ENCODE measurements at places on chromosomes 6 and 20.

DNA sequence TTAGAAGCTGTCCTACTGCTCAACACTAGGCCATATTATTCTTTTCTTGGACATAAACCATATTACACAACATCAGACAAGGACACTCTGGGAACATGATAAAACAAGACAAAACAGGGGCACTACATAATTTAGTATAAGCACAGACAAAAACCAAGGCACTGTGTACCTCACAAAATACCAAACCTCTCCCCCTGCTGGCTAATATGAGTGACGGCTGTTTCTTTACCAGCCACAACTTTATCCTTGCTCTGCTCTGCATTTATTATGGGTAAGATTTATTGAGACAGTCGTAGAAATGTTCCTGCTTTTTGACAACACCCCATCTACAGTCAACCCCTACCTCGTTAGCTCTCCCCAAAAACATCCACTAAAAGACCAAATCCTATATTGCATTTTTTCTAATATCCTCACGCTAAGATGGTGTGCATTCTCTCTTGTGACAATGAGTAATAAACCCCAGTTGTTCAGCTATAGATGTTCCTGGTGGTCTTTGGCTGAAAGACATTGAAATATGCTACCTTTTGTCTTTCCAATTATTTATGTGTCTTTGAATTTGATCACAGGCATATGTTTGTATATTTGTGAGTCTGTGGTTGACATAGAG lies 23.8 kb upstream of the POLR1H start:
- DNase-seq: no peak

DNA sequence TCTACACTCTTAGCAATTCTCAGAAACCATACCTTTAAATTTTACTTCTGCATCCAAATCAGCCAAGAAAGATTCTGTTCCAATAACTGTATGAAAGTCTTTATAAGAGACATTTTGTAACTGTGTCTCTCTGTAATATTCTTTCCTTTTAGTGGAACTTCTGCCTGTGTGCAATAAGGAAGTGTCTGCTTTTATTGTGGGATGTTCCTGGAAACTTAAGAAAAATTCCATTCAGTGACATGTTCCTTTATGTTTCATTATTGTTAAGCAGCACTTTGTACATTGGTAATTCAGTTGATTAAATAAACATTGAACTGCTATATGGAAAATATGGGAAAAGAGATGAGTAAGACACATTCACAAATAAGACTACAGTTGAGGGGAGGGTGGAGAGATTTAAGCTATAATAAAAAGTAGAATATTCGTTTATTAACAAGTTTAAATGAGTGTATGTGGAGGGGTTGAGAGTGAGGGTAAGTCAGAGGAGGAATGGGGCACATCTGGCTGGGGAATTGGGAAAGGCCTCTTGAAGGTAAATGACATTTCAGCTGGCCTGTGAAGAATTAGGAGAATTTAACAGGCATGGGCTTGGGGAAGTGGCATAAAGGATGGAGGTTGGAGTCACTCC lies 11.9 kb downstream of the NUS1 start:
- no peak for DNase-seq

DNA sequence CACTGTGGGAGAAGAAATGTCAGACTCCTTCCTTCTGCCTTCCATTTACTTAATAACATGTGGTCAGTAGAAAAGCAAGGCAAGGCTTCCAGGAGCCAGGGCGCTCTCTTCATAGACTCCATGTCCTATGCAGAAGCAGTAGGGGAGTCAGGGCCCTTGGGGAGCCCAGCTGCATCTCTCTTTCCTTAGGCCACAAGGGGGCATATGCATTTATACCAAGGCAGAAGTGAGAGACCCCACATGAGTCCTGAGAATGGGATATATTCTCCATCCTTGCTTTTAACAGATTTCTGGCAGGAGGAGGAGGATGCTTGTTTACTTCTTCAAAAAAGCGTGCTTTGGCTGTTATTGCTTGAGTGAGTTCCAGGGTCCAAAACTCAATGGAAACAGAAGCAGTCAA lies 198.5 kb downstream of the HIVEP2 start:
- DNase-seq: no peak

DNA sequence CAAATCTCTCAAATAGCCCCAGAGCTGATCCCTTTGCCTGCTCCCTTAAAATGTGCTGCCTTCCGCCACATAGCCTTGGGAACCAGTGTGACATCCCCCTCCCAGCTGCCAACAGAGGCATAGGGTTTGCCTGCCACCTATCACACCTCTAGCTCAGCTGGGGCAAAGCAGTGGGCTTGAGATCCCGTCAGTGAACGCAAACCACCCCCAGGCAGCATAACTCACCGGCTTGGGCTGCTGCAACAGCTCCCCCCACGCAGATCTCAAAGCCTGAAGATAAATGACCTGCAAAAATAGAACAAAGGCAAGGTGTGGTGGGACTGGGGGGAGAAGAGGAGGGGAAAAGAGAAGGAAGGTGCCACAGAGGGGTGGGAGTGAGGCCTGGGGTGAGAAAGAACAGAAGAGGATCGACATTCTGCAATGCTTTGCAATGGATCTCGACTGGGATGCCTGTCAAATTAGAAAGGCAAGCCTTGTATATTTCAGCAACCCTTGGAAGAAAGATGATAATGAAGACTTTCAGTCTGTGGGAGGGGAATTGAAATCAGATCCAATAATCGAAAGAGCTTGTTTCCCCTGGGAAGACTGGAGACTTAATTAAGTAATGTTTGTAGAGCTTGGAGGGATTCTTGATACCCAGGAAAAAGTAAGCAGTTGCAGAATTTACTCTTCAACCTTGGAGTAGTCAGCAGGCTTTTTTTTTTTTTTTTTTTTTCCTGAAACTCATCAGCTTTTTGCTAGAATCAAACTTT lies 1.3 kb downstream of the PDYN start:
- DNase-seq: no peak

DNA sequence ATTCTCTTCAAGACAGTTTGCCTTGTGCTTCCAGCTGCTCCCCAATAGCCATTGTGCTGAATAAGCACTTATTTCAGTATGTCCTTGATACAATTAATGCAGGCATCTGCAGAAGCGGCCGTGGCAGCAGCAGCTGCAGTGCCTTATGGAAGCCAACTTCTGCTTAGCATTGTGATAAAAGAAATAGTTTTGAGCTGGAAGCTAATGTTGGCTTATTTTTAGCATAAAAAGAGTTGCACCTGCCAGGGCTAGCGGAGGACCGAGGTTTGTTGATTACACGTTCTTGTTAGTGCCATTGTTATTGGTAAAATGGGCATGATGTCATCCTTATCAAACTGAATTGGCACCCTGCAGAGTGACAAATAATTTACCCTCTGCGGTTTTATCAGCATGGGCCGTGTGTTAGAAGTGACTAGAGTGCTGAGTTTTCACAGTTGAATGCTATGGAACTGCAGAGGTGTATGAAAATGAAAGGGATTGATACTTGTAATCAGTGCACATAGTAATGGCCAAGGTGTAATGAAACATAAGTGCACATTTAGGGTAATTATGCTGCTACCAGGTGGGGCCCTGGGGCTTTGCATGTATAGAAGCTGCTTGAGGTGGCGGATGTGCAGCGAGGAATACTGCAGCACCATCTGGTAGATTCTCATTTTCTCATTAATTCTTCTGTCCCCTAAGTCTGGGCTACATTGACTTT lies 334.3 kb downstream of the CDKAL1 start:
- DNase-seq: peak; percentile 68

DNA sequence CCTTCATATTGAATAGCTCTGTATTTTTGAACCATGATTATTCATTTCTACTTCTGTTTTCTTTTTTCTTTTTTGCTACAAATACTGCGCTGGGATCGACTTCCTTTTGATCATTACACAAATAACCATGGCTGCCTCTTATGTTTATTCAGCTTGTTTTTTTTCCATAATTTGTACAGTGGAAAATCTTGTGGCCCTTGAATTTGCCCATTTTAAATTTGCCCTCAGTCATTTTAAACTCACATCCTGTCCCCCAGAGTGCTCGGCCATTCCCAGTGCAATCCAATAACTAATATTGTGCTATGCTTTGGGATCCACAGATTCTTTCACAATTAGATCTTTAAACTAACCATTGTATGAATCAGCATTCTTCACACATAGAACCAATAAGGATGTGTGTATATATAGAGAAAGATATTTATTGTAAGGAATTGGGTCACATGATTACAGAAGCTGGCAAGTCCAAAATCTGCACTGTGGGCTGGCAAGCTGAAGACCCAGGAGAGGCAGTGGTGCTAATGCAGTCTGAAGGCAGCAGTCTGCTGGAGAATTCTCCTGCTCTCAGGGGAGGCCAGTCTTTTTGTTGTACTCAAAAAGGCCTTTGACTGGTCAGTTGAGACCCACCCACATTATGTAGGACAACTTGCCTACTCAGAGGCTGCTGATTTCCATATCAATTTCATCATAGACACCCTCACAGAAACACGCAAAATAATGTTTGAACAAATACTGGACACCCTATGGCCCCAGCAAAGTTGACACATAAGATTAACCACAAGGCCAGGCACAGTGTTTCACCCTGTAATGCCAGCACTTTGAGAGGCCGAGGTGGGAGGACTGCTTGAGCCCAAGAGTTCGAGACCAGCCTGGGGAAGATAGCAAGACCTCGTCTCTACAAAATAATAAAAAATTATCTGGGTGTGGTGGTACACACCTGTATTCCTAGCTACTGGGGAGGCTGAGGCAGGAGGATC lies 147.1 kb downstream of the MTHFD1L start:
- no peak for DNase-seq
